CD4-positive, alpha-beta T cell (primary cell): ENCODE measurements at places on chromosomes 11 and 22. TPM values are rescaled to one million over a fixed set of nuclear protein-coding genes. Genes with fewer than 3 reads are reported as not detected.
A peak's percentile ranks its signal among the peaks of the same experiment; 100 is the strongest.

Gene MIEF1
- 20.4 TPM for total RNA-seq

Gene TMEM123
- total RNA-seq: 307 TPM

Gene NNMT
- not detected for total RNA-seq

- no peak for DNase-seq
Observed at GRCh38 chr11:35667257-35667656, 4.7 kb downstream of the TRIM44 start.

GRCh38 chr22:22556995-22557925, 1.8 kb downstream of the PRAME start:
- DNase-seq: no peak

DNA sequence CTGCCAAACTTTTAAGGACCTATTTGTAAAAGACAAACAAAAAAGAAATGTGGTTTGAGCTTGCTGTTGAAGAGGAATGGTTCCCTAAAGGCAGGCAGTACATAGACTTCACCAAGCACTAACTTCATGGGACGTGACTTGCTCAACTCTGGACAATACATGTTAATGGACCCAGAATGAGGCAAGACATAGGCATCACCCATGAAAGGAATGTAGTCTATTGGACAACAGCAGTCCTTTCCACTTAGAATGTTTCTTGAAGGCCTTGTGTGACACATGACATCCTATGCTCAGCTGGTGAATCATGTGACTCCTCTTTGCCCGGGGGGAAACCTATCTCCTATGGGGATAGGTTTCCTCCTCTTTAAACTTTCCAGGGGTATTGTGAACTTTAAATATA, 246.4 kb upstream of the BLID start:
- DNase-seq: no peak

GRCh38 chr11:9302448-9302847, 11.9 kb downstream of the TMEM41B start:
- DNase-seq: no peak

DNA sequence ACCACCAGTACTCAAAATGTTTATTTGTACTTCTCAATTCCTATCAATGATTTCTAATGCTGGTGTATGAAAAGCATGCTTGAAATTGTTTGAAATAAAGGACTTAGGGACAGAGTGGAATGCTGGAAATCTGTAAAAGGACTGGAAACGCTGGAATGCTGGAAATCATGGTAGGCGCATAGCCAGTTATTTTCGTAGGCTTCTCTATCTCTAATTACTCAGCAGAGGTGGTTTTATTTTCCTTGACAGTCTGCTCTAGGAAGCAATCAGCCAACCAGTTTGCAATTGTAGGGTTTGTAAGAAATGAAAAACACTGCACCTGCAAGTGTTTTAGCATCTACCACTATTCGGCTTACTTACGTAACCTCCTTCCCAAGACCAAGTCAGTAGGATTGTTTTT, 788 bp downstream of the LIN7C start:
- DNase-seq: no peak

DNA sequence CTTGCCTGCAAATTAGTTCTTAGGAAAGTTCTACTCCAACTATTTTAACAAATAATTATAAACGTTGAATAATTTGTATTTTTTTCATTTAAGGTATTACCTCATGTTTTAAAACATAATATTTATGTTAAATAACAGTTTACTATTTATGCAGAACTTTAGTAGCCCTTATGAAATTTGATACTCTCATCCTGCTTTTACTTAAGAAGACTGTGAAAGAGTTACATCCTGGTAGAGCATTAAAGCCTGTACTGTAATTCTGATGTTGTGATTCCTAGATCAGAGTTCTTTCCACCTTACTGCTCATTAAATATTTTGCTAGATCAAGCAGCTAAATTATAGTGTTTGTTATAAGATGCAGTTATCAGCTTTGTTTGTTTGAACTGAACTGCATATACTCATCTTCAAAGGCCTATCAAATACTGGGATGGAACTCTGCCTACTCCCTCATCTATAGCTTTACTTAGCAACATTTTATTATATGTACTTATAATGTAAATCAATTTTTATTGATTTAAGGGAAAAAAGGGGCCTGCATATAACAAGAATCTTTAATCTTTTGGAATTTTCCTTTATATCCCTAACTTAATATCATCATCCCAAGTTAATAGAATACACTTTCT, 304.2 kb downstream of the DYNC2H1 start:
- no peak for DNase-seq

- peak; percentile 45 for DNase-seq
Observed at GRCh38 chr11:128469220-128469619, 118.1 kb downstream of the ETS1 start.

GRCh38 chr11:14234446-14234845, 124.5 kb downstream of the RRAS2 start:
- no peak for DNase-seq

DNA sequence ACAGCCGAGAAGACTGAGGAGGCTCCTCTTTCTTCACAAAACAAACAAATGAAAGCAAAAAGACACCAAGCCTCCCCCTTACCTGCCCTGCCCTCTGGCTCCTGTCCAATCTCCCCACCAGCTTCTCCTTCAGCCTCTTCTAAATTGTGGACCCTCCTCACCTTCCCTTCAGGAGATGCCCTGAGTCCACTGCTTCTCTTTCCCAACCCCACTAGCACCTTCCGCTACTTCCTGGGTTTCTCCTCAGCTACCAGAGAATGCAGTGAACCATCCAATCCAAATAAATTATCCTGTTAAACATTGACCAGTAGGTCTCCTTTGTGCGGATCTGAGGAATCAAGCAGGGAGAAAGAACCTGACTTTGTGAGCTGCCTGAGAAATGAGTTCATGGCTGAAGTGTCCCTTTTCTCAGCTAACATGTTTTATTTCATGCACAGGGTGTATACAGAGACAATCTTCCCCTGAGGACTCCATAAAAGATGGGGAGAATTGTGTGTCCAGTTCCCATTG, 63.2 kb upstream of the VPREB1 start:
- DNase-seq: no peak
